ENCODE measurements at places on chromosomes 5 and 9.

DNA sequence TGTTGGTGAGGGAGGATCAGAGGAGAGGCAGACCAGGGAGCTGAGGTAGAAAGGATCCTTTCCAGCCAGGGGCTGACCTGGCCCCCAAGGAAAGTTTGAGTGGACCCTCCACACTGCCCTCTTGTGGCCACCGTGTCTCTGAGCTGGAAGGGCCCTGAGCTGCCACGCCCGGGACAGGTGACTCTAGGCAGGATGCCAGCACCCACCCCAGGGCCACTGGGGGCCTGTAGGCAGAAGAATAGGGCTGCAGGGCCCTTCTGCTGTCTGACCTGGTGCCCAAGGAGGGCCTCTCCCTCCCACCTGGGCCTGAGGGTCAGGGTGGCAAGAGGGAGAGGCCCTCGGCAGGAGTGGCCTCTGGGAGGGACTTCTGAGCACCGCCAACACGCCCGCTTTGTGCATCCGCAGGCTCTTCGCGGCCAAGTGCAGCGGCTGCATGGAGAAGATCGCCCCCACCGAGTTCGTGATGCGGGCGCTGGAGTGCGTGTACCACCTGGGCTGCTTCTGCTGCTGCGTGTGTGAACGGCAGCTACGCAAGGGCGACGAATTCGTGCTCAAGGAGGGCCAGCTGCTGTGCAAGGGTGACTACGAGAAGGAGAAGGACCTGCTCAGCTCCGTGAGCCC lies 76.8 kb downstream of the LMX1B start:
- peak; percentile 67 for DNase-seq

GRCh38 chr5:151315998-151316597 lies 12.5 kb upstream of the SLC36A3 start:
- peak; percentile 69 for DNase-seq

- no peak for DNase-seq
Measured at GRCh38 chr9:13904311-13904710, 409.6 kb downstream of the NFIB start.

GRCh38 chr5:58455480-58455879 lies 4.4 kb downstream of the PLK2 start:
- no peak for DNase-seq

DNA sequence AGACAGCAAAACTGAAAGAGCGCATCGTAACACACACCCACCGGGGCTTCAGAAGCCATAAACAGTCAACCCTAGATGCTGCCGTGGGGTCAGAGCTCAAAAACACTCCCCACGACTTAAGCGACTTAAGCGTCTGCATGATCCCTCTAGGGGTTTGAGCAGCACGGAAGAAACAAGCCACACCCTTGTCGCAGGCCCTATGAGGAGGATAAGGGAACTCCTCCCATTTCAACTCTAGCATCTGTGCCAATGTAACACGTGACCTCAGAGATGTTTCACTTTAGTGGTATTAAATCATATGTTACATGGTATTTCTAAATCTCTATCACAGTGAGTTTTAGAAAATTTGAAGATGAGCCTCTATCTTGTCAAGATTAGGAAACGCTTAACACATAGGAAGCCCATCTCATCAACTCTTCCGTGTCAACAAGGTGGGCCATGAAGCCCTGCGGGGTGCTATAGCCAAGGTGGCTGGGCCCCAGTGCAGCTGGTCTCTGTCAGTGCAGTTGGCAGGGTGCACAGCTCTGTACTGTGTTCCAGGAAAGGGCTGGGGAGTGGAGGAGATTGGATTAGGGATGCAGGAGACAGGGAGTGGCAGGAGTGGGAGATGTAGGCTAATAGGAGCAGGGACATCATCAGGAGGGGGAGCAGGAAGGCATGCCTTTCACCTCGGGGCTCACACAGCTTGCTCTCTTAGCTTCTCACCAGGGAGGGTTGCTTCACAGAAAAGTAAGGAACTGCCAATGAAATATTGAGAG lies 33.1 kb downstream of the ZCCHC9 start:
- no peak for DNase-seq

GRCh38 chr9:128053560-128053959 lies 13.6 kb downstream of the NAIF1 start:
- DNase-seq = no peak

DNA sequence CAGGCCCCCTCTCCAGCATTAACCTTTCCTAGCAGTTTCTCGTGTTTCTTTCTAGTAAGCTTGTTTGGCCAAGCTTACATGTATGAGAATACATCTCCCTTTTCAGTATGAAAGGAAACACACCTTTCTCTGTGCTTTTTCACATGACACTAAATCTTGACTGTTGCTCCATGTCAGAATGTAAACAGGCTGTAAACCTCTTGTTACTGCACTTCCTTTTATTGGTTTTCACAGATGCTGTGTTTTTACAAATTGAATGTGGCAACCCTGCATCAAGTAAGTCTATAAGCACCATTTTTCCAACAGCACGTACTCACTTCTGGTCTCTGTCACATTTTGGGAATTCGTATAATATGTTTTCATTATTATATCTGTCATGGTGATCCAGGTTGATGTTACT lies 2.2 kb upstream of the CANX start:
- no peak for DNase-seq

DNA sequence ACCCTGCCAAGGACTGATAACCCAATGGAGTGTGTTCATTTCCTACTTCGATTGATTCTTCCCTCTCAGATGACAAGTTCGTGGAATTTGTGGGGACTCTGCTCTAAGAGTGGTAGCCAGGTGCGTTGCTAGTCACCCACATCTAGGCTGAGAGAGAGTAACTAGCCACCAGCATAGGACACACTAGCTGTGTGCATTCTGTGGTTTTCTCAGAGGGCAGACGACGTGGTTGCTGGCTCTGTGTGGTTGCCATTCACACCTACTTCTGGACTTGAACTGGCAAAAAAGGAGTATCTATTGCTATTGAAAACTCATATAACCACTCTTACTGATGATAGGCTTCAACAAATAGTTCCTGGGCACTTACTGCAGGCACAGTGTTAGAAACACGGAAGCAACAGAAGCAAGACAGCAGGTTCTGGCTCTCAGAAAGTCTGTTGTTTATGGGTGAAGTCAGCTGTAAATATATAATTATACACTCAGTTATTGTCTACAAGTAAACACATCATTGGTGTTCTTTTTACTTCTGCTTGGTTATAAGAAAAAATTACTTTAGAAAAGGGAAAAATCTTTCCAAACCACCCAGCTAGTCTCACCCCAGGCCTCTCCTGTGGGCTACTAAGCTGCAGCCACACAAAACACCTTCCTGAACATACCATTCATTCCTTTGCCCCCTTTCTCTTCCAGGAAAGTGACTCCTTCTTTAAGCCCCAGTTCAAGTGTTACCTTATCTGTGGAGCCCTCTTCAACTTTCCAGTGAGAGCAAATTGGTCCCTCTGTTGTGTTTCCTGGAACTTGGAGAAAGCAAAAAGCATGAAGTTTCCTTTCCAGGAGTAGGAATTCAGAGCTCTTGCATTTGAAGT lies 151.1 kb upstream of the HAPLN1 start:
- no peak for DNase-seq

- DNase-seq = no peak
Measured at GRCh38 chr5:41903382-41903891, 707 bp upstream of the RIMOC1 start.

DNA sequence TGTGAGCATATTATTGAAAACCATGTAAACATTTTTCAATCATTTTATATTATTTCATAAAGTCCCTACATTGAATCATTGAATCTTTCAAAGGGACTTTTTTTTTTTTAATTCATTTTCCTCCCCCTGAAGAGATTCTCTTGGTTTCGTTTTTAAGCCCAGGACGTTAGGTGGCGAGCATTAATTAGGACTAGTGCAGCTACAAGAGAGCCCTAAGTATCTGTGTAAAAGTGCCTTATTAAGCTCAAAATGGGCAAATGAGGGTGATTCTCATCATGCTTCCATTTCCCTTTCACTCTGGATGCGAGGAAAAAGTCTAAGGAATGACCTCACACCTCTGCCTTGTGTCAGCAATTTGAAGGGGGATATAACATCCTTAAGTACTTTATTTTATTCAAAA lies 517.9 kb upstream of the ITGA1 start:
- DNase-seq = no peak

- DNase-seq = no peak
Measured at GRCh38 chr5:112738191-112738560, 491 bp downstream of the APC start.

GRCh38 chr9:89194421-89195130 lies 16.0 kb upstream of the SHC3 start:
- DNase-seq = no peak

- no peak for DNase-seq
Measured at GRCh38 chr5:73822989-73823339, 197.0 kb downstream of the ARHGEF28 start.

DNA sequence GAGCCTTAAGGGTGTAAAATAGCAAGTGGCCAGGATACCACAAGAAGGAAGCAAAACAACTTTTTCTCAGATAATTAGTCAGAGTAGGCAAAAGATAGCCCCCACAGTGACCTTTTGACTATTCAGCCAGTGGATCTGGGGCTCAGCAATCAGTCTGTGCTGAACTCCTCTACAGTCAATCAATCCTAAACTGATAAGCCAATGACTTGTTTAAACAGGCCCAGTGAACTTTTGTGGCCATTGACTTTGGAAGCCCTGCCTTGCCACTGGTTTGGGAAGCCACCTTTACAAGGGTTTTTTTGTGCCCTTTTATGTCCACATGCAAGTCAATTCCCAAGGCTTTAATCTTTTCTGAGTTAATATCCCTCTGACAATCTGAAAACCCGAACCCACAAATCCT lies 1565.0 kb upstream of the WWC1 start:
- DNase-seq = no peak

- no peak for DNase-seq
Measured at GRCh38 chr5:80644900-80645299, 9.6 kb upstream of the MSH3 start.

GRCh38 chr5:99369797-99370593 lies 441.2 kb upstream of the CHD1 start:
- DNase-seq = no peak

DNA sequence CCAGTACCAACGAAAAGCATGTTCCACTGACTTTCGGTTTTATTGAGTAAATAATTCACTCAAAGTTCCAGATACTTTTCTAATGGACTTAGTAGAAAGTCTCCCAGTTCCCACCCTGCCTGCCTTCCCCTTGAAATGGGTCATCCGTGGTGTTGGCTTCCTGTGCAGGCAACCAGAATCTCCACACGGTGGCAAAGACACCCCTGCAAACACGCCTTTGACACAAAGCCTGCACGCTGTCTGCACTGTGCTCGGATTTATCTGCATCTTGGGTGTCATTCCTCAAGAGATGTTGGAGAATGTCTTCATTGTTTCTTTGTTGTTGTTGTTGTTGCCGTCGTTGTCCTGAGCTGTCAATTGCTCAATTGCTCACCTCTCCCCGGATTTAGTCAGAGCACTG lies 150.0 kb upstream of the IRX2 start:
- DNase-seq = no peak

- no peak for DNase-seq
Measured at GRCh38 chr5:72160959-72161358, 53.7 kb downstream of the MAP1B start.

DNA sequence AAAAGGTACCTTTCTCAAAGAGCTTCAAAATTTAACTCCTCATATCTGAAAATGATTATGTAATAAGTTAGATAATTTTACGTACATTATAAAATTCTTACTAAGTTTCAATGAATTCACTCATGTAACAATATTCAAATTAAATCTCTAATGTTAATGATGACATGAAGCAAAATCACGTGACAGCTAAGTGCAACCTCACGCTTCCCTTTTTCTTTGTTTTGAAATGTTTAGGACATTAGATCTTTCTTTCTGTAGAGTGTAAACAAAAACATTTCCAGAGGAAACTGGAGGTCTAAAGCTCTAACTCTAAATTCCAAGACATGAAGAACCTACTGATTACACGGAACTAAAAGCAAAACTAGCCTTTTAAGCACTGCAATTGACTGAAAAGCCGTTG lies 227.3 kb upstream of the TBCA start:
- DNase-seq = no peak

DNA sequence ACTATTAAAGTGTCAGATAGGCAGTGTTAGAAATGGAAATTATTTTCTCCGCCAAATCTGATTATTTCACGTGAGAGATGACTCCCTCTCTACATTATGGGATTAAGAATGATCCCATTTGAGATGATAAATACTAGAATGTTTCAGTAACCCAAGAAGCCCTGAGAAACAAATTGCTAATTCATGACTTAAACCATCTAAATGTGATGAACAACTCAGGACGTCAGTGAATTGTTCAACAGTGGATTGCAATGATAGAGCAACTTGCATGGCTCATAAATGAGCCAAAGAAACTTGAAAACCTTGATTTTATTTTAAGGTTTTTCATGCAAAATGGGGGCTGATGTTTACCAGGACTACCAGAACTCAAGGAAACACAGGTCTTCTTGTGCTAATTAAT lies 350.5 kb upstream of the WWC1 start:
- no peak for DNase-seq

DNA sequence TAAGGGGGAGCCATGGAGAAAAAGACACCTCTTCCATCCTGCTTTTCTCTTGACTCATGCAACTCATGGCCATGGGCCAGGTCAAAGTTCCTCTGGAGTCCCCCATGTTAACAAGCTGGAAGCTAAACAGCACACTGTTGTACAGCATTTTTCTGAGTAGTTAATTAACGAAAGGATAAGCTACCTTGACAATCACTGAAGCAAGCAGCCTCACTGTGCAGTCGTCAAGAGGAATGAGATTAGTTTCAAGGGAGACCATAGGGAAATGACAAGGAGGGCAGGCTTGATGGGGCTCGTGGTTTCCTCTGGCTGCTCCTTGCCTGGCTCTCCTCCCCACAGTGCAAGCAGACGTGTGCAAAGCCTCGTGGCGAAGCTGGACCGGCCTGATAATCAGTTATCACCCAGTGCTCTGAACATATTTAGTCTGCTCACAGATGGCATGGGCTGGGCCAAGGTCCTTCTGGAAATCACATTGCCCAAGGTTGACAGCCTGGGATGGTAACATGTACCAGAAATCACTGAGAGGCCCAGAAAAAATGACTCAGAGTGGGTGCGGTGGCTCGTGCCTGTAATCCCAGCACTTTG lies 209.5 kb downstream of the SLIT3 start:
- DNase-seq = no peak

GRCh38 chr5:72940082-72940481 lies 15.8 kb upstream of the FCHO2 start:
- DNase-seq = no peak

GRCh38 chr5:132423438-132423898 lies 54.0 kb downstream of the SLC22A5 start:
- DNase-seq = no peak

- DNase-seq = no peak
Measured at GRCh38 chr5:148186248-148187003, 16.4 kb upstream of the SPINK6 start.

- DNase-seq = no peak
Measured at GRCh38 chr5:31614151-31615020, 24.5 kb upstream of the PDZD2 start.

GRCh38 chr5:98564836-98565235 lies 208.6 kb upstream of the RGMB start:
- no peak for DNase-seq

DNA sequence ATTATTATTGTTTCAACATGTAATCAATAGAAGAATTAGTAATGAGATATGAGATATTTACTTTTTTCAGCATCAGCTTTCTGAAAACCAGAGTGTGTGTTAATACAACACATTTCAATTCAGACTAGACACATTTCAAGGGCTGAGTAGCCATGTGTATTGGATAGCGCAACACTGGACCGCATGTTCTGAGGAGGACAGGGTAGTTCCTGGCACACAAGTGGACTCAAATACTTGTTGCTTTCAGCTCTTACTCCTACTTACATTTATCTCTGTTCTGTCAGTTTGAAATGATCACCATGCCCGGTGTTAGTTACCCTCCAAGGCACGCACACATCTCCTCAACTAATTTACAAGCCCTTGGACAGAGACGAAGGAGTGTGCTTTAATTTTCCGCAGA lies 126.6 kb downstream of the SLC24A2 start:
- DNase-seq = no peak

Measured in stimulated activated CD4-positive, alpha-beta T cell treated with anti-CD3 and anti-CD28 coated beads, Interleukin-4, amount 100 ng/mL, for 24 hours (primary cell).